ENCODE measurements at places on chromosomes 16 and 17.

DNA sequence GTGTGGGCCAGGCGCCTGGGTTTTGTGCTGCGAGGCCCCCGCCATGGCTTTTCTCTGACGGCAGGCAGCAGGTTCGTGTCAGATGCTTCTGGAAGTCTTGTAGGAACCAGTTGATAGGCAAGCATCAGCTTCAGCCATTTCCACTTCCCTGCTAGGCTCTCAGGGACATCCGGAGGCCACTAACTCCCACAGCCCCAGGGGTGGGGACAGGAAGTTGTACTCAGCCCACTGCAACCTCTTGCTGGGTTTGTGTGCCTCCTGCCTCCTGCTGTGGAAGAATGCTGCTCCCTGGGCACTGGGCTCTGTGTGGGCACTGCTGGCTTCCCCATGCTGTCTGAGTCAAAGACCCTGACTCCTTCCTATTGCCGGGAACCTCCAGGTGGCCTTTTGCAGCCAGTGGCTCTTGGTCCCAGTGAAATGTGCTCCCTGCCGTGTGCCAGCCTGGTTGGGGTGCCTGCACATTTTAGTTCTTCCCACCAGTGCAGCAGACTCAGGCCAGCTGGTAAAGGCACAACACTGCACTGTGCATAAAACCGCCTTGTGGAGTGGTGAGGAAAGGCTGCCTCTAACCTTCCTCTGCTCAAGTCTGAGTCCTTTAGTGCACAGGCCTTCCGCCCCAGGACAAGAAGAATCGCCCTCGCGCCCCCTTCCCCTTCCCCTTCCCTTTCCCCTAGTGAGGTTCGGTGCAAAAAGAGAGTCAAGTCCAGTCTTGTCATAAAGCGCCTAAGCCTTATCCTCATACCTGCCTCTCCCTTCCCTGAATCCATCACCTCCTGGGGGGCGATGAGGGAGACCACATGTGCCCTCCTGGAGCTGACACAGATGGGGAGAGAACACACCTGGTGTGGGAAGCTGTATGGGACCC is 16.6 kb downstream of the LDHD start:
- no peak for DNase-seq

DNA sequence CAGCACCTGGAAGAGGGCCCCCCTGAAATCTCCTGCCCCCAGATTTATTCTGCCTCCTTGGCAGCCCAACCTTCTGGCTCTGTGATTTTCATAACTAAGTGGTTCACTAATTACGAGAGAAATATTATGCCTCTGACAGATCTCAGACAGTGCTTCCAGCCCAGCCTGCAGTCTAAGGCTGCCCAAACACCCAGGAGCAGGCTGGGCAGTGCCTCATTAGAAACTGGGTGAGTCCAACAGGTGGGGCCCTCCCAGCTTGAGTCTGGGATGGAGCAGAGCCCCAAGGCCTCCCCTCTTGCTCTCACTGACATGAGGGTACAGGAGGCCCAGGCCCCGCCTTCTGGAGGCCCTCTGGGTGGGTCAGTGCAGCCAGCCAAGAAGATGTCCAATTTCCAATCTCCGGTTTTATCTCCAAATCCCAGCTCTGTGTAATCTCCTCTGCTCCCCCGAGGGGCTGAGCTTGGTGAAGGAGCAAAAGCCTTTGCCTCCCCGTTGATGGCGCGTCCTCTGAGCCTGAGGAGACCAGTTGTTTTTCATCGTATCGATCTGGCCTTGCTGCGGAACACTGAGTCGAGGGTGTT is 20.1 kb upstream of the ABCC3 start:
- no peak for DNase-seq

DNA sequence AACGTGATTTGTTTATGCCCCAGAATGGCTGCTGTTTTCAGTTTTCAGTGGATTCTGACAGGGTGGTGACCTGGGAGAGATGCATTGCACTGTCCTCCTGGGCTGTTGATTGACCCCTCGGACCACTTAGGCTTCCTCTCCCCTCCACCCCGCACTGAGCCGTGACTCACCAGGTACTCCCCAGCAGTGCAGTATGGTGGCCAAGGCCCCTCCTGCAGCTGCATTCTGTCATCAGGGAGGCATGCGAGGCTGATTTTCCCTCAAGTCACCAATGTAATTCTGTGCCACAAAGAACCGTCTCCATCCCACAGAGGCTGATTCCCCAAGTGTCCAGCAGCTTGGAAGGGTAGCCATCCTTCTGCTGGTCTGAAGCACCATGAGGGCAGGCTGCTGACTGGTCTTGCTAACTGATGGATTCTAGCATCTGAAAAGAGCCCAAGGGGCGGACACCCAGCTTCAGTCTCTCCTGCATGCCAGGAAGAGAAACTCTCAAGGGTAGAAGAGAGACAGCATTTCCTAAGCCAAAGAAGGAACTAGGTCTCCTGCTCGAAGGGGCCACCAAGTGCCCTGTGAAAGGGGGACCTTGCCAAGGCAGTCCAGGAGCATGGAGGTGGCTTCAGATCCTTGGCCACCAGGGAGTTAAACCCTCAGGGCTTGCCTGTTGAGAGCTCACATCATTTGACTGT is 148.1 kb downstream of the SOCS1 start:
- no peak for DNase-seq

- no peak for DNase-seq
Observed at GRCh38 chr17:50280801-50281441, 6.7 kb downstream of the TMEM92 start.

GRCh38 chr16:53091466-53092211 is 36.8 kb downstream of the CHD9 start:
- no peak for DNase-seq

GRCh38 chr17:78486228-78486802 is 90.9 kb downstream of the DNAH17 start:
- no peak for DNase-seq

DNA sequence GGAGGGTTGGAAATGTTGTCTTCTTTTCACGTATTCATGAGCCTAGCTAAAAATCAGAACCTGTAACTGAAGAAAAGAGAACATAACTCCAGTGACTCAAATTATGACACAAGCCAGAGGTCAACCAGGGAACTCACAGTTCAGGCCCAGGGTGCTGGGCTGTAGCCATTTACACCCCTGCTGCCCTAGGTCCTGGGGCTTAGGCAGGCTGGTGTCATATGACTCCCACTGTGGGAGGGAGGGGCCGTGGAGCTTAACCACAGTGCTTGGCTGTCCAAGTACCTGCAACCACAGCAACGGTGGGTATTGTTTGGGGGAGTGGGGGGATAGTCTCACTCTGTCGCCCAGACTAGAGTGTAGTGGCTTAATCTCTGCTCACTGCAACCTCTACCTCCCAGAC is 71.1 kb upstream of the AMZ2 start:
- no peak for DNase-seq

GRCh38 chr16:57635266-57636097 is 7.1 kb downstream of the ADGRG1 start:
- DNase-seq = no peak

DNA sequence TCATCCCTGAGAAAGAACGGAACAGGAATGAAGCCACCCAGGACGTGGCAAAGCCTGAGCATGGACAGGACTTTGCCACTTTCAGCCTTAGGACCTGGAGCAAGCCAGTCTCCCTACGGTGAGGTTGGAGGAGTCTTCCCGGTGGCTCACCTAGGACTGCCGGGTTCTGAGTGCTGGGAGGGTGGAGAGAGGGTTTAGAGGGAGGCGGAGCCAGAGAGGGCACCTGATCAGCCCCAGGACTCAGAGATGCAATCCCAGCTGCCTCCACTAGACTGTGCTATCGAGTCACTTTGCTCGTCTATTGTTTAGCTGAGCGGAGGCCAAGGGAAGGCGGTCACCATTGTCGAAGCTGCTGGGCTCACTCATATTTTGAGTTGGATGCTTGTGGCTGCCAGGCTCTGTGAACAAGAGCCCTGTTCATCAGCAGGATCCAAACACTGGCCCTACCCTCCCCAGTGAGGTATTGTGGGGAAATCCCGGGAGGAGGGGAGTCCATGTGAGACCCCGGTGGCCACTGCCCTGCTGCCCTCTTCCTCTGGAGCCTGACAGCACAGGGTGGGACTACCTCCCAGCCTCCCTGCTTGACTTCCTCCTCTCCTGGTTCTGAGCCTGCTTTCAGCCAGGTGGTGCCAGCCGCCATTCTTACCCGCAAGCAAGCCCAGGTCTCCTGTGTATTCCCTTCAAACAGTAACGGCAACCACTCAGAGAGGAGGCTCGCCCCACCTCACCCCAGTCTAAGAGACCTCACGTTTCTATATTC is 7.0 kb downstream of the KRT14 start:
- peak; percentile 84 for DNase-seq

- DNase-seq = no peak
Observed at GRCh38 chr17:72882426-72882825, 210.1 kb downstream of the SLC39A11 start.

DNA sequence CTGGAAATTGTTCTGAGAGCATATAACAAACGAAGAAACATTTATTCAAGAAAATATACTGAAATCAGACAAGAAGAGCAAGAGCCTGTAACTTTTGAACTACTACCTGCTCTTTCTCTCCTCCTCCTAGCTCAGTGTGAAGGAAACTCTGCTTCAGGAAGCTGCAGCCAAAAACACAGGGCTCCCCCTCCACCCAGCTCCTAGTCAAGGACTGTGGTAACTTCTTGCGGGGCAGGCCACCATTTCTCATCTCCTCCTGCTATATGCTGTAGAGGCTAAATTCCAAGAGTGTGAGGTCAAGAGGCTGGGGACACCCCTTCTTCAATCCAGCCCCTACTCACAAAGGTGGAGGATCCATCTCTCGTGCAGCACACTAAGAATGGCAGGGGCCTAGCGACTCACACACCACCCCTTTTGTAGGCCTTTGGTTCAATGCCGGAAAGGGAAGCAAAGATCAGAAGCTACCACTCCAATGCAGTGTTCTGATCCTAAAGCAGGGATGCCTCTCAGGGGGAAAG is 74.6 kb downstream of the ITFG1 start:
- DNase-seq = no peak

- no peak for DNase-seq
Observed at GRCh38 chr16:70402916-70403659, 35.8 kb downstream of the ST3GAL2 start.

GRCh38 chr16:16062023-16062937 is 112.9 kb downstream of the ABCC1 start:
- DNase-seq = no peak

DNA sequence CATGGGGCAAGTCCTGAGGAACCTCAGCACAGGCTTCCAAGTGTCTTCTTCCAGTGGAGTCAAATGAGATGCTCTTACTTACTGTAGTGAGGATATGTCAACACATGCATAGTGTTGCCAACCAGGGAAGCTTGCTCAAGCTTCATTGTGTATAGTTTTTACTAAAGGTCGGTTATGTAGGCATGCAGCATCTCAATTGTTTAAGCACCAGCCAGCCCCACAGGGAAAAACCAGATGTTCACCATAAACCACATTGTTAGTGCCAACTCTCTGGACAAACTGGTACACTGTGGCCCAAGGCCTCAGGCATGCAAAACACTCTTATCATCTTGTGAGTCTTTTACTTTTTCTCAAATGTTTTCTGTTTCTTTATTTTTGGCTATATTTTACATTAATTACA is 152.1 kb downstream of the PHKB start:
- DNase-seq = no peak

DNA sequence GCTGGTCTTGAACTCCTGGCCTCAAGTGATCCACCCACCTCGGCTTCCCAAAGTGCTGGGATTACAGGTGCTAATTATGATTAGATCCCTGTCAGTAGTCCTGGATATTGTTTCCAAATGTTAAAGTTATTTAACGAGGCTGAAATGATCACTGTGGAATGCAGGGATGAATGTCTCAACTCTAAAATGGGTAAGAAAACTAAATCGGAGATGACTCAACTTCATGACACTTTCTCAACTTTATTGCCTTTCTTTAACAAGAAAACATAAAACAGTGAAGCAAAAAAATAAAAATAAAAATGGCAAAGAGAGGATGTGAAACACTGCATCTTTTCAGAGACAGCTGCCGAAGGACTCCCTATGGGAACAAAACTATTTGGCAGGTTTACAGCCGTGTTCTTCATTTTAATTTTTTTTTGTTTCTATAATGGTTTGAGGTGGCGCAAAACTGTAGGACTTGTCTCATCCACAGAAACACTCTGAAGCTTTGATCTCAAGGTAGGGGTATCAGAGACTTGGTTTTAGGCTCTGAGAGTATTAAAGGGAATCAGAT is 382.0 kb downstream of the GRIN2A start:
- DNase-seq = no peak

DNA sequence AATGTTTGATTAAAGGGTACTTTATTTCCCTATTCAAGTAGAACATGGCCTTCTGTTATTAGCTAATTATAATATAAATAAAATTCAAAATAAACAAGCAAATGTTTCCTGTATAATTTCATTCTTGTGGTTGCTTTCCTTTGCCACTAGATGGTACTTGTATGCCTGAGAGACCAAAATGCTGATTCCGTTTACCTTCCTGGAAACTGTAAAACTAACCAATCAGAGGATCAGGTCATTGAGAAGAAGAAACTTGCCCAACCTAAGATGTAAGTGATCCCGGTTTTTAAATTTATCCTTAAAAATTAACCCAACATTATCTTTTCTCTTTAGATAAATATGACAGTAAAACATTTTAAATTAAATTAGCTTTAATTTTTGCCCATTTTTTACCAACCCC is 8.1 kb upstream of the ABCA5 start:
- DNase-seq = no peak

- DNase-seq = no peak
Observed at GRCh38 chr17:6913608-6914443, 82.0 kb upstream of the ALOX12 start.

DNA sequence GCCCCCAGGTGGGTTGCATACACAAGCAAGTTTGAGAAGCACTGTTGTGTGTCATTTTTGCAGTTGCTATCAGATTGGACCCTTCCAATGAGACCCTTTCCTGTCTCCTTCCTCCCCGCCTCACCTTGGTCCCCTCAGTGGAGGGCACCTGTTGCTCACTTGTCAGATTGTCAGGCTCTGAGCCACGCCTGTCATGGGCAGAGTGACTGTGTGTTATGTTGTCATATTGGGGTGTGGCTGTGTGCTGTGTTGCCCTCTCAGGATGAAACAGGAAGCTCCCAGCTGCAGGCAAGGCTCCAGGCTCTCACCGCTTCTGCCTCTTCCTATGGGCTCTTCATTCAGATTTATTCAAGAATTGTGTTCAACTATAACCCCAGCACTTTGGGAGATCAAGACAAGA is 302.9 kb downstream of the CPPED1 start:
- no peak for DNase-seq

DNA sequence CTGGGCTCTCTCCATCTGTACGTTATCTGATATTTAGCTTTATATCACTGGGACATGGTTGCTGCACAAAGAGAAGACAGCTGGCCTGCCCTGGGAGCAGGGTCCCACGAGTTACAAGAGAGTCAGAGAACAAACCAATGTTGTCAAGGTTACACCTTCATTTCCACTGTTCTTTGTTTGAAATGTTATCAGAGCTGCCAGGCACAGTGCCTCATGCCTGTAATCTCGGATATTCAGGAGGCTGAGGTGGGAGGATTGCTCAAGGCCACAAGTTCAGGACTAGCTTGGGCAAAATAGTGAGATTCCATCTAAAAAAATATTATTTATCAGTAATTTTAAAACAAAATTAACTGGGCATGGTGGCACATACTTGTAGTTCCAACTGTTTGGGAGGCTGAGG is 34.6 kb downstream of the ATP6V0A1 start:
- DNase-seq = no peak

- no peak for DNase-seq
Observed at GRCh38 chr16:48434653-48435317, 49.6 kb upstream of the SIAH1 start.
